ELF-1 (cell line): ENCODE measurements at places on chromosomes 12 and 14.

GRCh38 chr14:101738703-101739320 lies 22.7 kb upstream of the PPP2R5C start:
- DNase-seq = no peak

DNA sequence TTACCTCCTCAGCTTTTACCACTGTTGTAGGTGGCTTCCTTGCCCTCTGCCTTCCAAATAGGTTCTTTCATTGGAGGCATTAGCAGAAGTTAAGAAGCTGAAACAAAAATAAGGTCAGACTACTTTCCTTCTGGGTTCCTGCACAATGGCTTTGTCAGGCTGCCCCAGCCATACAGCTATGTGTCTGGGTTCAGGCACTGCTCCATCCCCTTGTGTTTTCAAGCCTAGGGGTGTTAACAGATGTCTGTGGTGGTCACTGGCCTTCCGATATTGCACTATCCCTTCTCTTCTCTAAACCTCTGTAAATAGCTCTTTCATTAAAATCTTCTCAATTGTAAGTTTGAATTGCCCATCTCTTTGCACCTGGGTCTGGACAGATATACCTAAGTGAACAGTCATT lies 728.9 kb downstream of the SLC16A7 start:
- no peak for DNase-seq

GRCh38 chr14:93160353-93160801 lies 24.3 kb downstream of the MOAP1 start:
- DNase-seq = peak; percentile 45

GRCh38 chr14:81170829-81171195 lies 49.9 kb downstream of the GTF2A1 start:
- no peak for DNase-seq

DNA sequence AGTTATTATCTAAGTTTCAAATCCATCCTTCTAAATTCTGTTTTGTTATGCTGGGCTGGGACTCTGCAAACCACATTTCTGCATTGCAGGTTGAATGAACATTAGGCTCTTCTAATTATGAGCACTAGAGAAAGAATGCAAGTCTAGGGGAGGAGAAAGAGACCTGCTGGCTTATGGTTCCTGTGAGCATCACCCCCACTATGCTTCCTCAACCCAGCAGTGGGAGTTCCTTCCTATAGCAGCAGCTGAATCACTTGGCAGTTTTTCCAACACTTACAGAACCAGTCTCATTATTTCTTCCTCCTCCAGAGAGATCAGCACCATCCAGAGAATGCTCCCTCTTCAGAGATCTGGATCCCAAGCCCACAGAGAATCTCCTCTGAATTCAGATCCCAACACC lies 297.7 kb upstream of the CLEC14A start:
- DNase-seq = no peak

- DNase-seq = no peak
These were observed 218.5 kb downstream of the PHETA1 start for GRCh38 chr12:111150360-111150759.

GRCh38 chr14:74508844-74509428 lies 15.4 kb downstream of the ISCA2 start:
- DNase-seq = no peak

- DNase-seq = no peak
These were observed at the start of gene PRKD1 for GRCh38 chr14:29927376-29928116. Gene PRKD1 (minus strand): TSS chr14:29927847.

DNA sequence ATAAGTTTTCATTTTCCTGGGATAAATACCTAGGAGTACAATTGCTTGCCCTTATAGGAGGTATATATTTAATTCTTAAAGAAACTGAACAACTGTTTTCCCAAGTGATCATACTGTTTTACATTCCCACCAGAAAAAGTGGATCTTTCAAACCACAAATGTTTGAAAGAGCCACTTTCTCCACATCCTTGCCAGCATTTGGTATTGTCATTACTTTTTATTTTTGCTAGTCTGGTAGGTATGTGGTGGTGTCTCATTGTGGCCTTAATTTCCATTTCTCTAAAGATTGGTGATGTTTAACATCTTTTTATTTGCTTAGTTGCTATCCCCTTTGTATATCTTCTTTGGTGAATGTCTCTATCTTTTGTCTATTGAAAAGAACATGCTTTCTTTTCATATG lies 50.6 kb downstream of the CCDC91 start:
- DNase-seq = no peak

DNA sequence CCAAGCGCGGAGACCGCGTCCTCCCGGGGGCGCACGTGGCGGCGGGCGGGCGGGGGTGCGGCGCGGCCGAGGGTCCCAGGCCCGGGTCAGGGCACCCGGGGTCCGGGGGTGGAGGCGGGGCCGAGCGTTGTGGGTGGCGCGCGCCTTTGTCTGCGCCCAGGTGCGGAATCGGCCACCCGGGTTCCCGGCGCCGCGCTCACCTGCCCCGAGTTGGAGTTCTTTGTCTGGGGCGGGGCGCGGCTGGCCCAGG lies 50.1 kb downstream of the LRCOL1 start:
- no peak for DNase-seq

DNA sequence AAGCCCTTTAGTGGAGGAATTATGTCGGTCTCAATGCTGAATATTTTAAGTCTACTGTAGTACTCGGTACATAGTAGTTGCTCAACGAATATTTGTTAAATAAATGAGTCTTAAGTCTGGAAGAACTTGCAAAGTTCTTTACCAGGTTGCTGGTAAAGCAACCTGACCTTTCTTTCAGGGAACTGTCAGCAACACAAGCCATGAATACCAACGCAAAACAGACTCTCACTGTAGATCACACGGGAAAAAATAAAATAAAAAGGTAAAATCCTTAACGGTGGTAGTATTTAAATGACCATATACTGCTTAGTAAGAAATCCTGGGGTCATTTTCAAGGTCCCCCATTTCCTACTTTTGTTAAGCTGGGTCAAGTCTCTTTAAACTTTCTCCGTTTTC lies 447 bp upstream of the NUBPL start:
- DNase-seq = no peak

GRCh38 chr14:82398256-82398655 lies 864.6 kb upstream of the SEL1L start:
- DNase-seq = no peak

- no peak for DNase-seq
These were observed 582 bp downstream of the LRRIQ1 start for GRCh38 chr12:85036733-85037132.
